Heart left ventricle (tissue), 16 donors: ENCODE measurements at places on chromosomes 12 and 14.

DNA sequence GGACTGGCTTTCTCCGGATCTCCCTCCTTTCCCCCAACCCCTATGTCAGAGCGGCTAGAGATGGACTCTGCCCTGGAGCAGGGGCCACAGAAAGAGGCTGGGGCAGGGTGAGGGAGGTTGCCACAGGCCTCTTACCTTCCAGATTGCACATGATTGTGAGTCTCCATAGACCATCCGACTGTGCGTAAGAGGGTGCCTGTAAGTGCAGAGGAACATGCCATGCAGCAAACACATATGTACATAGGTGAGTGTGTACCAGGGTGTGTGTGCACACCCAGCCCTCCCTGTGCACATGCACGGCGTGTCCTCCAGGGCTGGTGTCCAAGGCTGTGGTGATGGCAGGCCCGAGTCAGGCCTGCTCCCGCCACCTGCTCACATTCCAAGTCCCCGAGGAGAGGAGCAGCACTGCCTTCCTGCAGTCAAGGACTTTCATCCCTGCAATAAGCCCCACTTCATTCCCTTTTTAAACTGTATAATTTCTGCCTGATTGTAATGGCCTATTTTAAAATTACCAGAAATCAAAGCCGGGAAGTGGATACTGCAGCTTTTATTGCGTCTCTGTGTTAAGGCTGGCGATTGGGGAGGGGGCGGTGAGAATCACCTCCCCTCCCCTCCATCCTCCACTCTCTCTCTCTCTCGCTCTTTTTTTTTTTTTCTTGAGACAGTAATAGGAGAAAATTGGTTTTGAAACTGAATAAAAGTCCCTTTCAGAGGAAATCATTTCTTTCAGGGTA, 28.5 kb downstream of the FAM222A start:
- DNase-seq = peak; percentile 18

DNA sequence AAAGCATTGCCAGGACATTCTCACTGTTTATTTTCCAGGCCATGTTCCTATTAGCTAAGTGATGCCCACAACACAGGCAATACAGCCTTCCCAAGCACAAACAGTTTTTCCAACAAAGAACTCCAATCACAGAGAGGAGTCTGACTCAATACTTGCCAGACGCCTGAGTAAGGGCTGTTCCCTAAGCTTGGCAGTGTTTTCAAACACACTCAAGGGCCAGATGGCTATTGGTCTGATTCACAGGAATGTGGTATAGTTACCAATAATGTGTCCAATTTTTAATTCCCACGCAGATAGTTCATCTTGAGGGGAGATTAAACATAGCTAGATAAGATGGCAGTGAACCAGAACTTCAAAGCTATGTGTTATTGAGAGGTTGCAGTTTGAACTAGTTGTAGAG, 381.0 kb downstream of the SNAPC1 start:
- no peak for DNase-seq

- no peak for DNase-seq
Measured at GRCh38 chr14:93395231-93395630, 35.5 kb upstream of the UNC79 start.

DNA sequence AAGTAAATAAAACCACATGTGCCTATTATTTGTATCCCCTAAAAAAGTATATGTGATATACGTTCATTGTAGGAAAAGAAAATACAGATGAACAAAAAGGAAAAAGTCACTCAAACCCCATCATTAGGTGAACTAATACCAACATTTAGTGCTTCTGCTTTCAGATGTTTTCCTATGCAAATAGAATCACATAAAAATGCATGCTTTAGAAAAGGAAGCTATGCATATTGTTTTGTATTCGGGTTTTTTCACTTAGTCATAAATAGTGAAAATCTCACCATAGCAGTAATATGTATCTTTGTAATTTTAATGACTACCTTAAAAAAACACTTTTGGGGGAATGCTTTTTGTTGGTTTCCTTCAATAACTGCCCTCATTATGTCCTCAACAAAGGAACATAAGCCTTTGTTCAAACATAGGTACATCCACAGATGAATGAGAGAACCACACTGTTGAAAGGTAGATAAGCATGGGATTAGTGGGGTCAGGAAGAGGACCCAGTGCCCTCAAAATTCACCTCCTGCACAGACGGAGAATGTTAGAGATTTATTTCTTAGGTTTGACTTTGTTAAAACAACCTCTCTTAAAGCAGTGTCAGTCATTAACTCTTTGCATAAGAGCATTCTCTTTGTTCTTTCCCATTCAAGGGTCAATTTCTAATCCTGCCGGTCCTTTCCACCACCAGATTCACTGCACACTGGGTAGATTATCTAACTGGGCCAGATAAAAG, 6.5 kb downstream of the AMDHD1 start:
- DNase-seq = no peak

GRCh38 chr14:30194741-30195148, 267.1 kb upstream of the PRKD1 start:
- no peak for DNase-seq

DNA sequence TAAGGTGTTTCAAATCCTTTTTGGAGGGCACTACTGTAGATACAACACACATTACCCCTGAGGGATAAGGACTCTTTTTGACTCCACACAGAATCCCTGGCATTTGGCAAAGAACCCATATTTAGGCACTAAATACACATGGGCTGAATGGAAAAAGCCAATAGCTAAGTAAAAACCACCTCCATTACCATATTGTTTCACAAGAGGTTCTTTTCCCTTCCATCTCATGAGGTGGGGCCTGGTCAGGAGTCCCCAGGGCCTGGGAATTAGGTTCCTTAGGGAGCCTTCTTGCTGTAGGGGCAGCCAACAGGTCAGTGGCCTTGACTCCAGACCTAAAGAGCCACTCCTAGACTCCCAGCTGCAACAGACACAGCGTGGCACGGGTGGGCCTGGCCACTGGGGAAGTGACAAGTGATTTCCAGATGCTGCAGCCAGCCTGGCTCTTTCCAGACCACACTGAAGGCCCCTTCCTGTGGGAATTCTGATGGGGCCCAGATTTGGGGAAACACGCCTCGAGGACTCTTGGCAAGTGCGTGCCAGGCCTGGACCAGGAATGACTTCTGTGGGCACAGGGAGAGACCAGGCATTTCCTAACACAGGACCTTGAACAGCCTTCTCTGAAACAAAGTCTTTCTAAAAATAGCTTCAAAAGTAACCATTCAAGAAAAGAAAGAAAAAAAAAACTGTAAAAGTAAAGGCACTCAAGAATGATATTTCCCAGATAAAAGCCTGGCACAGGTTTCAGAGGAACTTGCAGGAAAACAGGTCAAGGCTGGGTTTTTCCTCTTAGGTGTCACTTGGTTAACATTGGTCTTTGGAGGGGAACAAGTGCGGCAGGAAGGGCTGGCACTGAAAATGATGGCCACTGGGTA, 18.1 kb downstream of the SSH1 start:
- peak; percentile 61 for DNase-seq

DNA sequence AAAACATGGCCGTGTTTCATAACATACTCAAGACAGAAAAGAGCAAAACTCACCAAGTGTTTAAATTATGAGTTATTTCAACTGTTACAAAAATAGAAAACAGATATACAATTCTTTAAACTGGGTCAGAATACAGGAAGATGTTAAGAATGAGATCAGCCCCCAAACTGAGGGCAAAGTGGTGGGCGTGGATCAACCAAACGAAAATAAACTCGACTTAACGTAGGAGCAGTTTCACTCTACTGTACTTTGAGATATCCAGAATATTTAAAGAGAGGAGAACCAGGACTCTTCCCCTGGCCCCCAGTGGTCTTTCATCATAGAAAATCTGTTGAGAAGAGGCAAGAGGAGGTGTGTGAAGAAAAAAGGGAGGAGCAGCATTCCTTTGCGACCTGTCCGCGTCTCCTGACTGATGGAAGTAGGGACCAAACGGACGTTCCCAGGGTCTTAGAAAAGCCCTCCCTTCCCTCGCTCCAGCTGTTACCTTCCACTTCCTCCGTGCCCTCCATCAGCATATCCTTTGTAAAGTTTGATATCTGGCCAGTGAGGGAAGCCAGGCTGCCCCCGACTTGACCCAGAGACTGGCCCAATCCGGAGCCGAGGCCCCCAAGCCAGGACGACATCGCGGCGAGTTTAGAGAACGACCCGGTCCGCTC, 668 bp downstream of the TRIP11 start:
- DNase-seq = no peak

GRCh38 chr12:29503283-29503682, 5.8 kb upstream of the OVCH1 start:
- DNase-seq = no peak

- no peak for DNase-seq
Measured at GRCh38 chr14:104870368-104871144, 5.5 kb downstream of the CEP170B start.

GRCh38 chr12:109125791-109126190, 9.4 kb downstream of the ACACB start:
- no peak for DNase-seq

DNA sequence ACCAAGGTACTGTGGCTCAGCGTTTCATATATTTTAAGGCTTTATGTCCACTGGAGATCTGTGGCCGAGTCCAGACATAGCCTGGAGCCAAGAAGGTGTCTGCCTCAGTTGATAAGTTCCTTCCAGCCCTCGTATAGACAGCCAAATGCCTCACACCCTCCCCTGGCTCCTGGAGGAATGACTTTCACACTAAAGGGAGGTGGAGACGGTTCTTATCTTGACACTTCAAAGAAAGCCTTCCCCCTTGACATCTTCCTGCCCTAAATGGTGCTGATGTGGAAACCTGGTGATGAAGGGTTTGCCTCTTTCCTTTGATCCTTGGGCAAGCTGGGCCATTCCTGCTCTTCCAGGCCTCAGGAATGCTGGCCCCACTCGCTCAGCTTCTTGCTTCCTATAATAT, 474.8 kb upstream of the TBX3 start:
- no peak for DNase-seq

DNA sequence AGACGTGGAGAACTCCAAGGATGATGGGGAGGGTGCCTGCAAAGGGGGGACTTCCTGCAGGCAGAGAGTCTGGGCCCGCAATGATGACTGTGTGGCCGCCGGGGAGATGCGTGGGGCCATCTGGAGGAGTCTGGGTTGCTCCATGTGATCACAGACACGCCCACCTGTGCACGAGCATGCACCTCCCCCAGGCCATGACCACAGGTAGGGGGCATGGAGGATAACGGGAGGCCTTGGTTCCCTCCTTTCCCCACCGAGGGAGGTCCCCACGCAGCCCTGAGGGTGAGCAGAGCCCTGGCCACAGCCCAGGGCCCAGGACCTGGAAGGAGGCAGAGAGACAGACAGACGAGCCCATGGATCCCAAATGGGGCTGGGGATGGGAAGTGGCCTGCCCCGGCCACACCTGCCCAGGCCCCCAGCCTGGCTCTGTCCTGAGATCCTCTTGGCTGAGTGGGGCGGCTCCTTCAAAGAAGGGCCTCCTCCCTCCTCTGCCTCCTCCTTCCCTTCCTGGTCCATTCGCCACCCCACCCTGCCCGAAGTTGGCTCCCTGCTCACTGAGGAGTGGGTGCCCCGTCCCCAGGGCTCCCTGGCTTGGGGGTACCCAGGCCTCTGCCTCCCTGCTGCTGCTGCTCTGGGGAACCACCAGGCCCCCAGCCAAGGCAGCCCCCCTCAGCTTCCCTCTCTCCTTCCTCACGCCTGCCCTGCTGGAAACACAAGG, 138.2 kb downstream of the CALM1 start:
- no peak for DNase-seq

GRCh38 chr12:68367903-68368302, 35.7 kb upstream of the MDM1 start:
- no peak for DNase-seq

GRCh38 chr12:109736552-109737108, 23.0 kb downstream of the FAM222A start:
- DNase-seq = peak; percentile 18

DNA sequence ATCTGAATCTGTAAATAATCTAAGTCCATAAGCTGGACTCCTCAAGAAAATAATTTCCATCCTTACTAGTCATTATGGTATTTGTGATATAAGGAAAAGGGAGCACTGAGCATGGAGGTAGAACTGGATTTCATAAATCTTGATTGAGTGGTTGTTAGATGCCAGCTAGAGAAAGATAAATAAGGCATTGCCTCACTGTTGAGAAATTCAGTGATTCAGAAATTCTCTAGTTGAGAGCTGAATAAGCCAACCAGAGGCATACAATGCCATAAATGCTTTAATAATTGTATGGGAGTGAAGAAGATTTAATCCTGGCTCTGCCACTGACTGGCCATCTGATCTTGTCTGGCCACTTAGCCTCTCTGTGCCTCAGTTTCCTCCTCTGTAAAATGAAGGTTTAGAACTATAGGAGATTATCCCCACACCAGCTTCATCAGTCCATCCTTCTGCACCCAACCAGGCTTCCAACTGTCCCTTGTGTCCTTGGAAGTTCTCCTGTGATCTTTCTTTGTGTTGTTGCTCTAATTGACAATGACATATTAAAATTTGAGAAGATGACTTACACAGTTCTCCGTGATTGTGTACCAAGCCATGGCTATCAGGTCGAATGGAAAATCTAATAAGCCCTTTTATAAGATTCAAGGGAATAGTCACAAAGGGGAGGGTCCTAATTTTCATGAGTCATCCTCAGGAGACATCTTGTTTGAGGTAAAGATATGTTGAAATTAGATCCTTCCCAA, 394.3 kb downstream of the EGLN3 start:
- DNase-seq = no peak

- DNase-seq = no peak
Measured at GRCh38 chr12:1719139-1719538, 28.3 kb downstream of the ADIPOR2 start.

DNA sequence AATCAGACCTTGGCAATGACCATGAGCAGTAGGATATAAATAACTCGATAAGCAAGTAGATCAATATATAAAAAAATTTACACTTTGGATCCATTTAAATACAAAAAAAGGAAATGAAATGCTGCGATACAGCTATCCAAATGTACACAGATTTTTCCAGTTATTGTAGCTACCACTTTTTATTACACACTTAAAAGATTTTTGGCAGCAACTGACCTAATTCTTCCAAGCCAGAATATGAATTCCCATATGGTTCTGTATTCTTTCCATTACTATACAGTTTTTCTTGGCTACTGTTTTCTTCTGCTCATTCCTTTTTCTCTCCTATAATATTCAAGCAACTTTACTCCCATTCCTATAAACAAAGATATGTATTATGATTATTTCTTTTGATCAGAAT, 52.2 kb downstream of the TMTC1 start:
- DNase-seq = no peak

DNA sequence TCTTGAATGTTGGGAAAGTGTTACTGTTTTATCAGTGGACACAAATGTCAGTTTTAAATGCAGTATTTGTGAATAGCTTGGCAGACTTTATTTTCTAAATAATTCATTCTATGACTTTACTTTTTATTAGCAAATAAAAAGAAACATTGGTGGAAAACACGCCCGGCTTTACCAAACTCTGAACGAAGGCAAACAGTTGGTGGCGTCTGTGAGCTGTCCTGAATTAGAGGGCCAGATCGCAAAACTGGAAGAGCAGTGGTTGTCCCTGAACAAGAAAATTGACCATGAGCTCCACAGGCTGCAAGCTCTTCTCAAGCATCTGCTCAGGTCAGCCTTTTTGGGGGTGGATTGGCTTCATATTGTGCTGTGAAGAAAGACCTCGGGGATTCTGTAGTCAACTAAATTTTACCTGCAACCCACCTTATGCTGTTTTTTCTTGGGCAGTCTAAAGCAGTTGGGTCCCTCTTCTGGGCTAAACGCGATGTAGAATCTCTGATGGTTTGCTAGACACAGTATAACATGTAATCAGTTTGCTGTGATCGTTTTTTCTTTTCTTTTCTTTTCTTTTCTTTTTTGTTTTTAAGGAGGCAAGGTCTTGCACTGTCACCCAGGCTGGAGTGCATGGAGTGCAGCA, 156.4 kb downstream of the ESR2 start:
- no peak for DNase-seq

- DNase-seq = no peak
Measured at GRCh38 chr12:112855375-112855774, 51.4 kb upstream of the OAS1 start.
